NCI-H2171 (cell line): ENCODE measurements at places on chromosomes 3 and 15.

GRCh38 chr3:23811919-23812318 lies 6.2 kb downstream of the UBE2E1 start:
- no peak for DNase-seq

- DNase-seq = no peak
Measured at GRCh38 chr3:138593488-138594149, 441 bp downstream of the CEP70 start.

DNA sequence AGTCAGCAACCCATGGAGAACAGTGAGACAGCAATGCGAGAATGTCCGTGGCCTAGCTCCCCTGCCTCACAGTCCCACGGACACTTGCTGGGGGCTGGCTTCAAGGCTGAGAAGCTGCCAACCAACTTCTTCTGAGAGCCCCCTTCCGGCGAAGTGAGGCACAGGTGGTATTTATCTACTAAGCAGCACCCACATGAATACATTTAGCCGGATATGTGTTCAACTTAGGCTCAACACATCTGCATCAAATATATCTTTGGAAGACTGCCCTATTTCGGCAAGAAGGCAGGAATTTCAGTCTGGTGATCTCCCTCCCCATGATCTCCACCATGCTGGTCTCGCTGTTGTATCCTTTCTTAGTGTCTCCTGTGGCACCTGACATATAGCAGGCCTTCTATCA lies 340.9 kb upstream of the NR2E3 start:
- DNase-seq = no peak

- DNase-seq = no peak
Measured at GRCh38 chr3:129598484-129598883, 8.0 kb downstream of the PLXND1 start.

DNA sequence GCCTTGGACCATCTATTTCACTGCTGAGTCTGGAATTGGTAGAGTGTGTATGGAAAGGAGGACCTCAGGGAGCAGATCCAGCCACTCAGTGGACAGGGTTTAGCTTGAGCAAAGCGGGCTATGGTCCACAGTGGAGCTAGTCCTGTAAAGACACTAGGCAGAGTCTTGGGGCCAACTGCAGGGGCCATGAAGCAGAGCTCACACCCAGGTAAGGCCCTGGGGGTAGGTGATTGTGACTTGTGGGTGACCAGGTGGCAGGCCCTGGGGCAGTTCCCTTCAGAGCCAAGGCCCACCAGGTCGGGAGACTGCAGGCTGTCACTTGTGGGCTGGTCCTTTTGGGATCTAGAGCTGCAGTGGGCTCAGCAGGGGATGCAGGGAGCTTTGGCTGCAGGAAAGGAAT lies 80.8 kb upstream of the EPHB3 start:
- DNase-seq = no peak

DNA sequence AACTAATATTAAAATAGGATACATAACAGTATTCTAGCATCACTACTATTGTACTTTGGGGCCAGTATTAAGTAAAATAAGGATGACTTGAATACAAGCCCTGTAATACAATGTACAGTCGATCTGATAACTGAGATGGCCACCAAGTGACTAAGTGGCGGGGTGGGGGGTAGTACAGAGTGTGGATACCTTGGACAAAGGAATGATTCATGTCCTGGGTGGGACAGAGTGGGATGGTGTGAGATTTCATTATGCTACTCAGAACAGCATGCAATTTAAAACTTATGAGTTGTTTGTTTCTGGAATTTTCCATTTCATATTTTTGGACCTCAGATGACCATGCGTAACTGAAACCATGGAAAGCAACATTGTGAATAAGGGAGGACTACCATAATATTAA lies 46.0 kb downstream of the SLC7A14 start:
- no peak for DNase-seq

- DNase-seq = no peak
Measured at GRCh38 chr3:32077260-32078084, 28.9 kb upstream of the GPD1L start.

DNA sequence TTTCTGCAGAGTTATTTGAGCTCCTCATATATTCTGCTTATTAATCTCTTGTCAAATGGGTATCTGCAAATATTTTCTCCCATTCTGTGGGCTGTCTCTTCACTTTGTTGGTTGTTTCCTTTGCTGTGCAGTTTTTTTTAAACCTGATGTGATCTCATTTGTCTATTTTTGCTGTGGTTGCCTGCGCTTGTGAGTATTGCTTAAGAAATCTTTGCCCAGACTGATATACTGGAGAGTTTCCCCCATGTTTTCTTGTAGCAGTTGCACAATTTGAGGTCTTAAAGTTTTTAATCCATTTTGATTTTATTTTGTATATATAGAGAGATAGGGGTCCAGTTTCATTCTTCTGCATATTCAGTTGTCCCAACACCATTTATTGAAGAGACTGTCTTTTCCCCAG lies 102.3 kb downstream of the POLQ start:
- DNase-seq = no peak
